ENCODE measurements at places on chromosomes 5 and 9.

GRCh38 chr5:100232736-100233135 lies 302.4 kb upstream of the FAM174A start:
- no peak for DNase-seq

- DNase-seq = no peak
Measured at GRCh38 chr5:139037732-139038131, 160.4 kb downstream of the SIL1 start.

GRCh38 chr5:162654661-162655405 lies 587.3 kb downstream of the GABRG2 start:
- DNase-seq = no peak

DNA sequence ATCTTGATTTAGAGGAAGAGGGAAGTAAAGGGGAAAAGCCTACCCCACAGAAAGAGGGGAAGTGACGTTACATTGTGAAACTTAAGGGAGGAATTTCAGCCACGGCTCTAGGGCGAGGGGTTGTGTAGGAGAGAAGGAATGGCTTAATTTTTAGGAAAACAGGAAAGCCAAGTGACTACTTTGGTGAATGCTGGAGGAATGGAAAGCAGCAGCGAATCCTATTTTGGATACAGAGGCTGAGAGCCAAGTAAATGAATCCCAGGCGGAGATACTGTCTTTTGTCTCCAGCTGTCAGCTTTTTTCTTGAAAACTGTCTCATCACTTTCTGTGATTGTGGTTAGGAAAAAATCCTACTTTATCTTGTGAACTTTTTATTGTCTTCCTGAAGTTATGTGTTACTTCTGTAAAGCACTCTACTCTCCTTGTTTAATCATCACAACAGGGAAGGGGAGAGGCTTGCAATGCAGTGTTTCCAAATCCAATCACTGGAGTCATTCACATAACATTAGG lies 188.4 kb downstream of the TSSK1B start:
- DNase-seq = no peak

DNA sequence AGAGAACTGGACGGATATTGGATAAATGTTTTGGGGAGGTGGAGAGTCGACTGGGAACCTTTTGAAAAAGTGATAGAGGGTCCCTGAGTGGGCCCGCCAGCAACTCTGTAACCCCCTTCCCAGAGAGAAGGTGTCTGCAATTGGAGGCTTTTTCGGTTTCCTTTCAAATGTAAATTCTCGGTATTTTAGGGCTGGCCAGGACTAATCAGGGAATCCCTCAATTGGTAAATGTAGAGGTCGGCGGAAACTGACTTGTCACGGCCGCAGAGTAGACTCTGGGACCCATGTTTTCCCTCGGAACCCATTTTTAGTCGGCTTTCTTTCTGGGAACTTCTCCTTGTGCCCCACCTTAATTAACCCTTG lies 524 bp downstream of the CCNB1 start:
- no peak for DNase-seq

DNA sequence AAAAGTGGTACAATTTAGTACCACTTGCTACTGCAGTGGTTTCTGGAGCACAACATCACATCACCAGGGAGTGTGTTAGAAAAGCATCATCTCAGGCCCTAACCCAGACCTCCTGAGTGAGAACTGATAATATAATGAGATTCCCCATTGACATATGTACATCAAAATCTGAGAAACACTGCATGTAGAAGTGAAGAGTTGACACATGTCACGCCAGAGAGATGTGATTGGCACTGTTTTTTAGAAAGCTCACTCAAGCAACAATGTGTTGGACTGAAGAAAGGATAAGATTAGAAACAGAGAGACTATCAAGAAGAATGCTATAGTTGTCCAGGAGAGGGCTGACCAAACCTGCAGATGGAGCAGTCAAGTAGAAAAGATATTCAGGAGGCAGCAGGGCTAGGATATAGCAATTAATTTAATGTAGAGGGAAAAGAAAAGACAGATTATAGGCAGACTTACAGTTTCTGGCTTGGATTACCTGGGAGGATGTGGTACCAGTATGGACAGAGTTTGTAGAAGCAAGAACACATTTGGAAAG lies 324.4 kb upstream of the ADAMTSL1 start:
- DNase-seq = no peak

GRCh38 chr5:322942-323879 lies 1.7 kb downstream of the AHRR start:
- no peak for DNase-seq

- DNase-seq = no peak
Measured at GRCh38 chr9:134985451-134985850, 67.7 kb upstream of the FCN1 start.

- DNase-seq = no peak
Measured at GRCh38 chr9:94010980-94011533, 55.9 kb upstream of the BARX1 start.
